ENCODE measurements at places on chromosomes 7 and 10.
A peak's percentile ranks its signal among the peaks of the same experiment; 100 is the strongest.

DNA sequence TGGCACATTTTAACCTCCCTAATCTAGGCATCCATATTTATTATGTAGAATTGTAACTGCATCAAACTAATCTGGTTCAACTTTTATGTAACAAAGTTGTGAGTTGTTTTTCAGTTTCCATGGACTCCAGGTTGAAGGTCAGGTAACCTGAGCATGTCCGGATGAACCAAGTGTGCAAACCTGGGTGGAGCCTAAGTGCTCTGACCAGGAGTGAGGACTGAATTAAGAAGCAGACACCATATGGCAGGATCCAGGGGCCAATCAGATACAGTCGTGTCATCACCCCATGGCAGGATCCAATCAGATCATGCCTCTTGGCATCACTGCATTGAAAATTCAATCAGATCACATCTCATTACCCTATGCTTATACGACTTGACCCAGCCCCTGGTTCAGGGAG, 41.2 kb upstream of the PHYHIPL start:
- DNase-seq = peak; percentile 33

DNA sequence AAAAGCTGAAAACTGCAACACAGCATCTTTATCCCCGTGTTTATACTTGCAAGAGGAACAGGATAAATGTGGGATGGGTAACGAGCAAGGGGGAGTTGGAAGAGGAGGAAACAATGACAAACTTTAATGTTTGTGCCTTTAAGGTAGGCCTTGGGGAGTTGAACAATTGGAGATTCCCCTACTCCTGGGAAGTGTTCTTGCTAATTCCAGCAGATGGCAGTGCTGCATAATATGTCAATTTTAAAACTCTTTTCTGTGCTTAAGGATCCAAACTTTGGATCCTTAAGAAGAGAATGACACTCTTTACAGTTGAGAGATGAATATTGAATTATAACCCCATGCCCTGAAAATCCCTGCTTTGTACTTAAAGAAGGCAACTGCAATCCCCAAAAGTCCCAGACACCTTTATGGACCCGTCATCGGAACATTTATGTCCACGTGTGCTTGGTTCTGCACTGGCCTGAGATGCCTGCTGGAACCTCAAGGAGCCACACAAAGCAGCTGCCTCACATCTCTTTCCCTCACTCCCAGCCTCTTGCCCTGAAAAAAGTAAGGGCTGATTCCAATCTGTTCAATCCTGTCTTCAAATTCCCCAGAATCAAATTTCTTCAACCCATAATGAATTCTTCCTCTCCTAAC, 12.0 kb downstream of the IFIT5 start:
- DNase-seq = peak; percentile 42

DNA sequence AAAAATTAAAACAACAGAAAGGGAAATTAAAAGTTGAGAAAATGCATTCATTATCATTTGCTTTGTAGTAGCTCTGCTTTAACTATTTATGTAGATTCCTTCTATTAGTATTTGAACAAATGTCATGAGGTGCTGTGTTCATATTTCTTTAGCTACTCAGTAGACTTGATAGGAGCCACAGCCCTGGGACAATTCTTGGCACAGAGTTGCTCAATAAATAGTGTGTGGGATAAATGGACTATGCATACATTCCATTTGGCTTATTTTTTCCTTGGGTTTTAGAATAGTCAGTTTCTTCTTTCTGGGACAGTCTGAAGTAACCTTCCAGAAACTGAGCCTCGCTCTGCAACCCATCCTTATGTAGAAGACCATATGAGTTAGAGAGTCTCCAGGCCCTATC, 13.4 kb downstream of the RPP30 start:
- no peak for DNase-seq

- no peak for DNase-seq
These were observed 61.3 kb downstream of the CD36 start for GRCh38 chr7:80699721-80700256.

- DNase-seq = no peak
These were observed 122.8 kb downstream of the PRLHR start for GRCh38 chr10:118472415-118473304.

- DNase-seq = no peak
These were observed 72.7 kb downstream of the ELFN1 start for GRCh38 chr7:1742555-1743303.

DNA sequence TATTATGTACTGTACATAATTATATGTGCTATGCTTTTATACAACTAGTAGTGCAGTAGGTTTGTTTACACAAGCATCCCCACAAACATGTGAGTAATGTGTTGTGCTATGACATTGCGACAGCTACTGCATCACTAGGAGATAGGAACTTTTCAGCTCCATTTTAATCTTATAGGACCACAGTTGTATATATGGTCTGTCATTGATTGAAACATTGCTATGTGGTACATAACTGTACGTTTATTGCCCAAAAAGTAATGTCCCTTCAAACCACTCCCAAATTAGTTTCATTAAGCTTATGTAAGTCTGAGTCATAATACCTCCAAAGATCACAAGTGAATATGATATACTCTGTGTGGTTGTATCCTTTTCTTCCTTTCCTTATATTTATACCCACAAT, 183.2 kb upstream of the POT1 start:
- DNase-seq = no peak

DNA sequence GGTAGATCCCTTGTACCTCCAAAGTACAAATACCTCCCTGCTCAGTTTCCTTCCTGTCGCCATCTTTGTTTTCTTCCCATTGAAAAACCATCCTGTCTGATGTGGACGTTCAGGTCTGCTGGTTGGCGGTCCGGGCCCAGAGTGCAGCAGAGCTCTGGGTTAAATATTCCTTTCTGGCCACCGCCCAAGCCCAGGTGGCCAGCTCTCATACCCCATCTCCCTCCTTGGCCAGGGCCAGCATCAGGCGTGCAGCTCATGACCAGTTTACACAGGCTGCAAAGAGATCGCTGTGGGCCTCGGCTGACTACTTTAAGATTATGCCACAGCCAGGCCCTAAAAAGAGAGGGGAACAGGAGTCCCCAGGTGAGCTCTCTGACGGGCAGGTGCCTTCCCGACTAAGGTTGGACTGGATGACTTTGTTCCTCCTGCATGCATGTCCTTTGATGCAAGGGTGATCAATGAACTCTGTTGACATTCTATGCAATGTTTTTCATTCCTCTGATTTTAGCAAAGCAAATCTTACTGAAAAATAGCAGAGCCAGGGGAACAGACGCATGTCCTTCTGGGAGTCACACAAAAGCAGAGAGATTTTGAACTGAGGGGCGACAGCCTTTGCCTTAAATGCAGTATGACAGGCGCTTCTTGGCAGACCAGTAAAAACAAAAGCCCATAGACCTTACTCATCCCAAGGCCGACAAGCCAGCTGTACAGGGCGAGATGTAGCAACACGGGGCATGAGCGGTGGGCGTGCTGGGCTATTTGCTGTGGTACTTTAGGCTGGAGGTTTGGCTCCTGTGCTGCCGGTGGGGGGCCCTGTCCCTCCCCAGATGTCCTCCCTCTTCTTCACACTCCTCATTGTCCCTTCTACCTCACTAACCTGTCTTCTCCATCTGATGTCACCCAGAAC, 33.3 kb upstream of the SH2B2 start:
- no peak for DNase-seq

DNA sequence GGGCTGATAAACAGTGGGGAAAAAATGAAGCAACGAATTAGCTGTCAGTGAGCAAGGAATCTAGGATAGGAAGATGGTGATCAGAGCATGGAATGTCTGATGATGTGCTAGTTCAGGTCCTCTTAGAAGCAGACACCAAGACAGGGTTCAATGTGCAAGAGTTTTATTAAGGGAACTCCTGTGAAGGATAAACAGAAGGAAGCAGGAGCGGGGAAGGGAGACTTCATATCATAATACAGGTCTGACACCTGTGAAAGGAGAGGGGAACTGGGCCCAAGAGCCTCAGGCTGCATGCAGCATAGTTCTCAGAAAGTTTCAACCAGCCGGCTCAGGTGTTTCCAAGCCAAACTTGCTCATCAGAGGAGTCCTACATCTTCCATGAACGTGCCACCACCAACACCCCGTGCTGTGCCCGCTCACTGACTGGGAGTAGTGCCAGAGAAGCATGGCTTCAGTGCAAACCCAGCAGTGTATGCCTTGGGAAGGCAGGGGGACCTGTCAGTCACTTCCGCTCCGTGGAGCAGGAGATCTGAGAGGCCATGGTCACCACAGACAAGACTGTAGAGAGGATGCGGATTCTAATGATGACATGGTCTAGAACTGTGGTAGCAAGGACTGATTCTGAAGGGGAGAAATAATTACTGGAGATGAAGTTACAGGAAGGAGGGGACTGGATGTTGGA, 45.8 kb downstream of the ZNF800 start:
- DNase-seq = no peak

GRCh38 chr10:87558333-87558732, 53.6 kb downstream of the MINPP1 start:
- DNase-seq = no peak

- no peak for DNase-seq
These were observed 33.8 kb downstream of the SPAG6 start for GRCh38 chr10:22379059-22379458.

- DNase-seq = peak; percentile 33
These were observed 205.0 kb downstream of the BBS9 start for GRCh38 chr7:33334349-33334748.

GRCh38 chr10:3523309-3524050, 261.5 kb downstream of the KLF6 start:
- no peak for DNase-seq

DNA sequence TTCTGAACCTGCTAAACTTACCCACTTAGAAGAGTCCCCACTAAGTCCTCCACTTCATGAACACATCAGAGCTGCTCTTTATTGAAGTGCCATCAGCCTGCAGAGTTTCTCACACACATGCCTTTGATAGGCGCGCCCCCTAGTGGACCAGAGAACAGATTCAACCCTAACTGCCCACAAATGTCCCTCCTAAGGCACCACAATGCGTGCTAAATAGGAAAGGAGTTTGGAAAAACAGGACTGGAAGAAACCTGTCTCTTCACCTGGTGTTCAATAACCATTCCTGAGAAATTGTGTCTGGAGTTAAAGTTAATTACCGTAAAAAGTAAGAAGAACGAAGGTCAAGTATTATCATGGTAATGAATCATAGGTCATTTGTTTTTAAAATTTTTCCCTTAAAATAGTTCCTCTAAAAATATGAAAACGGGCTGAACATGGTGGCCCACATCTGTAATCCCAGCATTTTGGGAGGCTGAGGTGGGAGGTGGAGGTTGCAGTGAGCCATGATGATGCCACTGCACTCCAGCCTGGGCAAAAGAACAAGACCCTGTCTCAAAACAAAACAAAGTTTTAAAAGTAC, 249.7 kb downstream of the ELMO1 start:
- DNase-seq = peak; percentile 84

DNA sequence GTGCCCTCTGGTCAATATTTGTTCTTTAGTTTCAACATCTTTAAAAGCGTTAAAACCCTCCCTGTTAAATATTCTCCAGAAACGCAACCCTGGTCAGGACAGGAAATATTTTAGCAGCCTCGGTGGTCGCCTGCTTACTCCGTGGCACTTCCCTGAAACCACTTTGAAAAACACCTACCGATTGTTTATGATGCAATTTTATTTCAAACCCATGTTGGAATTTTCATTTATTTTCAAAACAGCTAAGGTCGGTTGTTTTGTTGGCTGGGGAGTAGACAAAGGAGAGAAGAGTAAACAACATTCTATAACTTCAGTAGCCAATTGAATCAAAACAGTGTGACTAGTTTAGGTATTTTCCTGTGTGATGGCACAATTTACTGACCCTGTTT, 733 bp upstream of the RBP4 start:
- no peak for DNase-seq

DNA sequence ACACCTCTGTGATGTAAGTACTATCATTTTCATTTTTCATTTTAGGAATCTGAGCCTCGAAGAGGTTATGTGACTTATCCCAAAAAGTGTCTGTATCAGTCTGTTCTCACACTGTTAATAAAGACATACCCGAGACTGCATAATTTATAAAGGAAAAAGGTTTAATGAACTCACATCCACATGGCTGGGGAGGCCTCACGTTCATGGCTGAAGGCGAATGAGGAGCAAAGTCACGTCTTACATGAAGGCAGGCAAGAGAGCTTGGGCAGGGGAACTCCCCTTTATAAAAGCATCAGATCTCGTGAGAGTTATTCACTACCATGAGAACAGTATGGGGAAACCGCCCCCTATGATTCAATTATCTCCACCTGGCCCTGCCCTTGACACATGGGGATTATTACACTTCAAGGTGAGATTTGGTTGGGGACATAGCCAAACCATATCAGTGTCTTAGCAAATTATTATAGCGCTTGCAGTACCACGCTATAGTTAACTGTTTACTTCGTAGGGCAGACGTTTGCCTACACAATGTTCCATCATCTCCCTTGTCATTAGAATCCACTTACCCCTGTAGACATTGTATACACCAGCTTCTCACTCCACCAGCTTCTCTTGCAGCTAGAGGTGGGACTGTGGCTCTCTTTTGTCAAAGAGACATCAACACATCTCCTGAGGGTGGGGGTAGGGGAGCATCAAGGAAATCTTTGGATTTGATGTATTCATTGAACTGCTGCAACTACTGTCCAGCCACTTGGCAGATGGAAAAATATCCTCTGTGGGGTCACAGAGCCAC, 15.4 kb upstream of the NMT2 start:
- no peak for DNase-seq

- DNase-seq = no peak
These were observed at the start of gene HMX3 for GRCh38 chr10:123135415-123136141. Gene HMX3, plus strand, starts transcription at chr10:123135970. Its CDS starts 81 bp downstream, at chr10:123136051.

GRCh38 chr7:106657085-106657991, 3.6 kb downstream of the CCDC71L start:
- DNase-seq = no peak

DNA sequence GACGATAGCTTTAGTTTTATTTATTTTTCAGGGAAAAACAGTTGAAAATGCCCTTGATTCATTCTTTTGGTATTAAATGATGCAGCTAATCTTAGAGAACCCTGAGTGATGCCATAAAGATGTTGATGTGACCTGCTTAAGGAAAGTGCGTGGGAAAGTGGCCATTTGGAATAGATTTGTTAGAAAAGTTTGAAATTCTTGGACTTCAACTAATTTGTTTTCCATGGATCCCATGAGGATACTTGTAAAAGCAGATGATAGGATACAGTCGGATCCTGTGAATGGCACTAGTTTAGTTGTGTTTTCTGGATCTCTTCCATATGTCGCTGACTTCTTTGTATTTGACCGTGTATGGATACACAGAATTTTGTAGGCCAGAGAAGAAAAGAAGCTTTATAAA, 69.0 kb downstream of the SEPTIN7 start:
- no peak for DNase-seq

DNA sequence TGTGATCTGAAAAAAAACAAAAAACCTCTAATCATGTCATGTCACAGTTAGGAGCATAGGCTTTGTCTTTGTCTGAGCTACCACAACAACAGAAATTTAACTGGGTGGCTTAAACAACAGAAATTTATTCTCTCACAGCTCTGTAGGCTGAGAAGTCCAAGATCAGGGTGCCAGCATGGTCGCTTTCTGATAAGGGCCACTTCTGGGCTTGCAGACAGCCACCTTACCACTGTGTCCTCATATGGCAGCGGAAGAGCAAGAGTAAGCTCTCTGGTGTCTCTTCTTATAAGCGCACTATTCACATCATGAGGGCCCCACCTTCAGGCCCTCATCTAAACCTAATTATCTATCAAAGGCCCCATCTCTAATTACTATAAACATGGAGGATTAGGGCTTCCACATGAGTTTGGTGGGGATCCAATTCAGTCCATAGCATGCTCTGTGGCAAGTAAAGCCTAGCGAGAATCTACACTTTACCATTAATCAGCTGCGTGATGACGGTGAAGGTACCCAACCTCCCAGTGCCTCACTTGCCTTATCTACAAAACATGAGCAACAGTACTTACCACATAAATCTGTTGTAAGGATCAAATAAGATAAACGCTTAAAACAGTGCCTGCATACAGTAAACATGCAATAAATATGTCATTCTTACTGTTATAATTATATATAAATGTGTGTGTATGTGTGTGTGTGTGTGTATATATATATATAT, 17.3 kb downstream of the ZNF438 start:
- no peak for DNase-seq
